Activated CD4-positive, CD25-positive, alpha-beta regulatory T cell treated with anti-CD3 and anti-CD28 coated beads, Interleukin-2, amount 50 U/mL, for 72 hours (primary cell): ENCODE measurements at places on chromosomes 2 and 18.

DNA sequence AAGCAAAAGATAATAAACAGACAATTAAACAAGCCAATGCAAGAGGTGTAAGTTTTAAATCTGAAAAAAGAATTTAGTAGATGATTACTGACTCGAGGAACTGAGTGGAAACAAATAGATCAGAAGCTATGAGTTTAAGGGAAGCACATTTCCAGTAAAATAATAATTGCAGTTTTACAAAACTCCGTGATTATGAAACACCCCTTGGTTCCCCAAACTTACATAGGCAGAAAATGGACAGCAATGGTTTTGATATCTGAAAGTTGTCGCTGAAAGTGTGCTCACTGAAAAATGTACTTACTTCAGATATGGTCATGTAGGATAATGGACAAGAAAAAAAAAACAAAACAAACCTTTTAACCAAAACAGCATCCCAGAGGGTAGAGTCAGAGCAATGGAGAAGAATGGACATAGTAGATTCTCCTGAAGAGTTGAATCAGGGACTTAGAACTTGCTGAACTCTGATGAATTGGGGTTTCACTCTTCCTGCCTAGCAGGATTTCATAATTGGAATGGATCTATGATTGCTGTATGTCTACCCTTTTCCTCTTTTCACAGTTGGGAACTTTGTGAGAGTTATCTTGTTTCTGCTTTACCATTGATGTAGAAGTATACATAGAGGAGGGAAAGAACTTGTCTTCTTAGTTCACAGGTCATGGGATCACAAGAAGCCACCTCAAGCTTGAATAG, 305.6 kb upstream of the ZEB2 start:
- DNase-seq = no peak

DNA sequence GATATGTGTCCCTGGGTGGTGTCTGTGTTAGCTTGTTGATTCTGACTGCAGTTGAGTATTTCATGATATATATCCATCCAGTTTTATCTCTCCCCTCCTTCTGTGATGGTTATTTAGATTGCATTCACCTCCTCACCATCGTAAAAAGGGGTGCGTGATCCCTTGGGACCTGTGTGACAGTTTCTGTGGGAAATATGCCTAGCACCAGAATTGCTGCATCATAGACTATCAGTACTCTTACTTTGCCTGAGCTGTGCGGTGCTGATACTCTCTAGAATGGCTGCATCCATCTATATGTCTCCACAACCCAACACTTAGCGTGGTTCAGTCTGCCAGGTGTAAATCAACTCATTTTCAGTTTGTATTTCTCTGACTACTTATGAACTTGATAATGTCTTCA, 34.3 kb downstream of the PKP4 start:
- no peak for DNase-seq

DNA sequence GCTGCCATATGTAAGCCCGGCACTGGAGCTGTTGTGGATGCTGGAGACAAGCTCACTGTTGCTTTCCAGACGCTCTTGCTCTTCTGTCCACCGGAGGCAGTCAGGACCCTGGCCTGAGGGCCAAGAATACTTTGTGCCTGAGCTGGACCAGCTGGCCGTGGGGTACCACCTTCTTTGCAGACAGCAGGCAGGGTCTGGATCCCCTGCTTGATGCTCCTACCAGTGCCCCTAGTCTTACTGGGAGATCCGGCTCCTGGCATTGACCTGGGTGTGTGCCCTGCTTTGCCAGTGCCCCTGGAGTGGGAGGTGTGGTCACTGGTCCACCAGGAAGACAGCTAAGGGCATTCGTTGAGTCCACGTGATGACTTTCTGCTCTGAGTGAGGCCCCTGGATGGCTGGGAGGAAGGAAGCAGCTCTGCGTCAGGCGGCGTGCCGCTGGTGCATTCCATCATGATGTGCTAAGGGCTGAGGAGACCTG, 59.3 kb downstream of the LRRFIP1 start:
- DNase-seq = no peak

DNA sequence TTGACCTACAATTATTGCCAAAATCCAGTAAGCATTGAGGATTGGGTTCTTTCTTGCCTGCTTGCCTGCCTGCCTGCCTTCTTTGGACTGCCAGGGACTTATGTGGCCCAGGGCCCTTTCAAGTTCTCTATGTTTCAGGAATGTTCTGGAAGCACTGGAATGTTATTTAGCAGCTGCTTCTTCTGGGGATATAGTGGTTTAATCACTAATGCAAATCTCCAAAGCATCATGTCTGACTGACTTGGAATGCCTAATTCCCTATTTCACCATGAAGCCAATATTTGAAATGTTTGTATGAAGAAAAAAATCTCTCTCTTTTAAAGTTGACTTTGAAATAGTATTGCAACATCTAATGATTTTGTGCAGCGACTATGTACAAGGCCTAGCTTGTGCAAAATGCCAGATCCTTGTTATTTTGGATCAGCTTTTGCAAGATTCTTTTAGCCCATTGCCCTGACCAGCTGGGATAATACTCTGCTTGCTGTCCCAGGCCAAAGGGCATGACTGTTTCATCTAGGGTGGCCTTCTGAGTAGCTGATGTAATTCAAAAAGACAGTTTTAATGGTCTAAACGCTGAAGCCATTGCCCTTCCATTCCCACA, 204.6 kb downstream of the RND3 start:
- DNase-seq = no peak

DNA sequence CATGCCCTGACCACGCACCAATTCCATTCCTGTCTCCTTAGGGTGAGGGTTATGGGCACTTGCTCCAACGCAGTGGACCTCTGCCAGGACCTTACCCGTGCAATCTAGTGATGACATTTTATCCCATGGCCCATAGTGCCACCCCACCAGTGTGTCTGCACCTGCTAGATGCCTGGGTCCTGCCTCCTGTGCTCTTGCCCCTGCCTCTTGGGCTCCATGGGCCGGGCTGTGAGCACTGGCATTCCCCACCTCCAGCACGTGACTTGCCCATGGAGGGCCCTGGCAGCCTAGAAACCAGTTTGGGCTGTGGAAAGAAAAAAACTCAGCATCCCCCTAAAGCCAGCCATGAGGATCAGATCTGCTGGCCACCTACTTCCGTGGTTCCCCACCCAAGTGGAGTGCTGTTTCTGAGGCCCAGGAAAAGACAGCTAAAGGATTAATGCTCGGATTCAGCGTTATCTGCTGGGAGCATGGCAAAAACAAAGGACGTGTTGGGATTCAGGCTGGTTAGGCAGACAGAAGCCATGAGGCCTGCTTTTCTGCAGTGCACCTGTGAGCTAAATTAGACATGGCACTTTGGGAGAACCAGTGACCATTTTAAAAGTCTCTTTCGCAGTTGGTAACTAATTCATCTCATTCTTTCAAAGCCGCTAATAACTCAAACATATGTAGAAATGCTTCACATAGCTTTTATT, 129.2 kb downstream of the ALPK2 start:
- peak; percentile 11 for DNase-seq

GRCh38 chr2:115491186-115491793, 1048.8 kb downstream of the DPP10 start:
- DNase-seq = no peak

DNA sequence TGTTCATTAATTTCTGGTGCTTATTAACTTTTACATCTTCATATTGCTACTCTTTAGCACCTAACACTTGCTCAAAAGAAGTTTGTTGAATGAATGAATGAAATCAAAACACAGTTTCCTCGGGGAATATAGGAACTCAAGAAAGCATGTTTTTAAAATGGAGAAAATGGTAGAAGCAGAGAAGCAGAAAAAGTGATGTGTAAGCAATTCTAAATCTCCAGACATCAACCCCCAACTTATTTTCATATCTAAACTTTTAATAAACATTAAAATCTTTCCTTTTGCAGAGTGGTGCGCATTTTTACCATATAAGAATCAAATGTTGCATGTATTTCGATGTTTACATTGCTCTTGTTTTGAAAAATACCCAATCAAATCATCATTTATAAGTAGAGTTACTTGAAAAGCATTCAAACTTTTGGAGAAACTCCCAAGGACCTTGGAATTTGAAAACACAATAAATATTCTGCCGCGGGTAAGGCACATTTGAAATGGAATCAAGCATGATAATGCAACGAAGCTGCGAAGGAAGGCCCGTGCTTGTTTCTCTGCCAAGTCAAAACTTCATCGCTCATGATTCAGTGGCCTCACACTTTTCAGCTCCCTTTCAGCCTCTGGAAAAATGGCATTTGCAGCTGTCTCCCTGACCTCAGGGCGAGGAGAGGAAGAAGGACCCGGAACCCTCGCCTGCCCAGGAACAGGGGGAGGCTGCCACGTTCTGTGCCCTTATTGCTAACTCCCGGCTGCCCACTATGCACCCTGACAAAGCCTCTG, 26.7 kb upstream of the SMIM21 start:
- DNase-seq = no peak

DNA sequence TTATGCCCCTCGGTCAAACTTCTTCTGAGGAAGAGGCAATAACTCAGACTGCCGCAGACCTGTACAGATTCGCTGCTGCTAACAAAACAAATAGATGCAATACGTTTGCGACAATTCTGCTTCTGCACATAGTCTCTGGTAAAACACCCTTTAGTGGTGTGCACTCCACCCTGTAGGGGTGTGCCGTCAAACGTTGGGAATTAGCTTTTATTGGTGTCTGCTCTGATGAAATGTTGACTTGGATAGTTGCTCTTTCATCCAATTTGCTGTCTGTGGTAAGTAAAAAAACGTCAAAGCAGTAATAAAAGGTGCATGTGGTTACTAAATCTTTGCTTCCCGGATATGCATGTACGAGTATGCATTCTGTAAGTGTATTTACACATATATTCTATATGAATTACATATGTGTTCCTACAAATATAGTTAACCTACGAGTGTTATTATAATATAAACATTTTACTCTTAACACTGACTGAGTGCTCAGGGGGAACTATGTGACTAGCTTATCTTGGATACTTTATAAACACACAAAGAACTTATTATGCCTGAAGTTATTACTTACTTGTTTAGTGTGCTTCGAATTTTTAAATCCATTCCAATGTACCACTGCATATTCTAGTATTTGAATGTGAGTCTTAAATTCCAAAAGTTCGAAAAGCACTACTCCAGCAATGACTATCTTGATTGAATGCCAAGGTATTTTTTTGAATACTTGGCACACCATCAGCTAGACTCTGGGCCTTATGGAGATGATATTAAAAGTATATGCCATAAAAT, 610.2 kb downstream of the ZEB2 start:
- DNase-seq = no peak

GRCh38 chr2:88692187-88692586, 714 bp downstream of the RPIA start:
- DNase-seq = peak; percentile 39

DNA sequence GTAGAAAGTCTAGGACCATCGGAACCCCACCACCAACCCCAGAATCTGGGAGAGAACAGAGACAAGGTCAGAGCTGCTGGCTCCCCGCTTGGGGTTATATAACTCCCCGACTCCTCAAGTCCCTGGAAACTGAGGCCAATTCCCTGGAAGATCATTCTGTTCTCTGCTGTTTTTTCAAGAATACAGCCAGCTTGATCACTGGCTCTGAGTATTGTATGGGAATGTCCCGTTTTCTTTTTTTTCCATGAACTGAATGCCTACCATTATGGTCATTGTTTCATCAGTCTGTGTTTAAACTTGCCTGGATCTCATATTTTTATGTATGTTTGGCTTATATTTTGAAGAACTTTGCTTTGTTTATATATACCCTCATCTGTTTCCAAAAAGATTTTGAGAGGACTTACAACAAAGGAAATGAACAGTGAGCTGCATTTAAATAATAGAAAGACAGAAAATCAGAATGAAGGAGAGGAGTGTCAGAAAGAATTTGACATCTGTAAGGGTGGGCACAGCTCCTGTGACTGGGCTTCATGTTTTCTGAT, 90.0 kb upstream of the ALPP start:
- DNase-seq = no peak

- no peak for DNase-seq
These were observed 39.9 kb upstream of the COBLL1 start for GRCh38 chr2:164881524-164881923.

- no peak for DNase-seq
These were observed 255.8 kb downstream of the FBXO15 start for GRCh38 chr18:73891572-73892421.

DNA sequence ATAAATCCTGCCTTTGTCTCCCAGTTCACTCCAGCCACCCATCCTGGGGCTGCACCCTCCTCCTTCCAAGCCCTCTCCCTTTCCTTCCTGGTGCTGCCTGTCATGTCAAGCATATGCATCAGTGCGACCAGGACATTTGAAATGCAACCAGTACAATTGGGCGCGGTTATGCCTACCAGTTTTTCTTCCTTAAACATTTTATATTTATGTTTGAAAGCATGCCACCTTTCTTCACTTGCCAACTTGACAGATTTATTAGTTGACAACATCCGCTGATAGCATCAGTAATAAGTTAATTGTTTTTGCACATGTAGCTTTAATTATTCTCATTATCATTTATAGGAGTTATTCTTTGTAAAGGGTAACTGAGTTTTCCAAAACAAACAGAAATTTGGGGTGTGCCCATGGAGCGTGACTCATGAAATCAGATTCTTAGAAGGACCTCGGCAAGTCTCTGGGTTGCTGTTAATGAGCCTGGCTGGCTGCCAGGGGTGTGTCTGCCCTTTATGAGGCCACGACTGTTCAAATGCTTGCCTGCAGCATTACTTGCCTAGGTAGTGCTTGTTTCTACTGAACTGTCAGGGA, 32.8 kb upstream of the IL1B start:
- DNase-seq = no peak

DNA sequence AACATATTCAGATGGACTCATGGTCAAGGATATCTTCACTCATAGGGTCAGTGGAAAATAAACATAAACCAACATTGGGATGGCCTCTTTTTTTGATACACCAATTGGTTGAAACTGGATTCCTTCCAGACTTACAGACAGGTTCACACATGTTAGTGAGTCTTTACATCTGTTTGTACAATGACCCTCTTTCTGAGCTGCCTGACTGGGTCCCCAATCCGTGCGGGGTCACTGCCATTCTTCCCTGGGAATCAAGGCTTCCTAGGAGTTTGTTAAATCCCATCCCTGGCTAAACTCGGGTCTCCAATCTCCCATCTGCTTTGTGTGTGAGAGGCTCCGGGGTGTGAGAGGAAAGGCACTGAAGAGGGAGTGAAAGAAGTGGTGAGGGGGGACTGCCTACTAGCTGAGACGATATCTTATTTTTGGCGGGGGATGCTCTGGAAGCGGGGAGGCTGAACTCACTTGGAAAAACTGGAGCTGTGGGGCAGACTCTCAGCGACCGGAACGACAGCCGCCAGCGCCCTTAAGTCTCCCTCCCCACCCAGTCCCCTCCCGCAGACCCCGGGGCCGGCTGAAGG, 487 bp downstream of the STARD6 start:
- no peak for DNase-seq

- no peak for DNase-seq
These were observed 45.4 kb upstream of the EHBP1 start for GRCh38 chr2:62660087-62660486.

GRCh38 chr2:1055014-1055595, 104.5 kb downstream of the SNTG2 start:
- DNase-seq = no peak

DNA sequence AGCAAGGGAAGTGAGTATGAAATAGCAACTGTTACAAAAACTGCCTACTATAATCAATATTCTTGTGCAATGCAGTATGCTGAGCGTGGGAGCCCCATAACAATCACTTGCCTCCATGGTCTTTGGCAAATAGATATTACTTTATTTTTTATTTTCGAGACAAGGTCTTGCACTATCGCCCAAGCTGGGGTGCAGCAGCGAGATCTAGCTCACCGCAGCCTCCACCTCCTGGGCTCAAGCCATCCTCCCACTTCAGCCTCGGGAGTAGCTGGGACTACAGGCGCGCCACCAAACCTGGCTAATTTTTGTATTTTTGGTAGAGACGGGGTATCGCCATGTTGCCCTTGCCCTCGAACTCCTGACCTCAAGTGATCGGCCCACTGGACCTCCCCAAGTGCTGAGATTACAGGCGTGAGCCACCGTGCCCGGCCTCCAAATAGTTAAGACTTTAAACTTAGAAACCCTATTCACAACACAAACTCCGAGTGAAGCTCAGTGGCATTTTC, 1.2 kb upstream of the CCNT2 start:
- peak; percentile 42 for DNase-seq
